Neuronal stem cell (in vitro differentiated cells): ENCODE measurements at places on chromosomes 2 and 18.

- DNase-seq = no peak
Measured at GRCh38 chr18:58691256-58691655, 20.0 kb downstream of the MALT1 start.

DNA sequence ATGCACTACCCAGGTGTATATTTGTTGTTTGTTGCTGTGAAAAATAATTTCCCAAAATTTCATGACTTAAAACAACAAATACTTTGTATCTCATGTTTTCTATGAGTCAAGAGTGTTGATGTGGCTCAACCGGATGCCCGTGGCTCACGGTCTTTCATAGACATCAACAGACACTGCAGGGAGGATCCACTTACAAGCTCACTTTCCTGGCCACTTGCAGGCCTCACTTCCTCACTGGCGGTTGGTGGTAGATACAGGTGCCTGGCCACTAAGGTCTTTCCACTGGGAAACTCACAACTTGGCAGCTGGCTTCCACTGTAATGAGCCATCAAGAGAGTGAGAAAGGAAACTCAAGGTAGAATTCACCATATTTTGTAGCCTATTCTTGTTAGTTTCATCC is 662.9 kb downstream of the IRS1 start:
- no peak for DNase-seq

DNA sequence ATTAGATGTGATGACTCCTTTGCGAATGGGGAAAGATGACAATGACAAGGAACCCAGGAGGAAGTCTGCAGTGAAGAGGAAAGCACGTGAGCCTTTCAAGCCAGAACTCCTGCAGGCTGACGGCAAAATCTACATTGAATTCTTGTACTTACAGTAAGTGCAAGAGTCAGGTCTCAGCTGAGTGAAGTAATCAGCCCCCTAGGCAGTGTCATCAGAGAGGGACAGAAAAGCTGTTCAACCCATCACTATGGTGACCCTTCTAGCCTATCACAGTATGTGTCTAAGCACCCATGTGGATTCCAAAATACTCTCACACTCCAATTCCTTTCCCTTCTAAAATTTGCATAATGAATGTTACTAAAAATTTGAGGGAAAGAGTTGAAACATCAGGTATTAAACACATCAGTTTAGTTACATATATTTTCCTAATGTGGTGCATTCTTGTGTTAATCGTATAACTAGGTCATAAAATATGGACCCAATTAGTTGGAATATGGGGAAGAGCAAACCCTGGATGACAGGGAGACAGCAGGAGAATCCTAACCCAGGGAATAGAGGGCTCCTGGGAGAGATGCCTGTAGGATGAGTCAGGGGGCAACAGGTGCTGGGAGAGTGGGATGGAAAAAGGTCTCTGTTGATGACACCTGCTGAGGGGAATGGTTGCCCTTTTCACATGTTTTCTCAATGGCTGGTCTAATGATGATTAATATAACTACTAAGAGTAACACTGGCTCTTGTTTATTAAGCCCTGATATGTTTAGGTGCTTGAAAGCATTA is 39.5 kb downstream of the VWC2L start:
- DNase-seq = no peak

DNA sequence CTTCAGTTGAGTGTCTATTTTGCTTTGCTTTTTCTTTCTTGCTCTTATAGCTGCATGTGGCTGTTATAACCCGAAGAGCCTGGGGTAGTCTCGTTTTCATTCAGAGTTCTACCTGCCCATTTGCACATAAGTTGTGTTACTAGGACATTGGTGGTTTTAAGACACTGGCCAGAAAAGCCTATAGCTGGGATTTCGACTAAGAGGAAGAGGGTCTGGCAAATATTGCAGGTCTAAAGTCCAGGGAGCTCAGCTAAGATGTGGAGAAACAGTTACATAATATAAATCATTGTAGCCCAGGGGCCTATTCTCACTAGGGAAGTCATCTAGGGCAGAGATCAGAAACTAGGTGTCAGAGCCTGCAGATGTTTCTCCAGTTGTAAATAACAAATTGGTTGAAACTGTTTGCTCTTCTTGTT is 120.8 kb downstream of the BABAM2 start:
- no peak for DNase-seq

DNA sequence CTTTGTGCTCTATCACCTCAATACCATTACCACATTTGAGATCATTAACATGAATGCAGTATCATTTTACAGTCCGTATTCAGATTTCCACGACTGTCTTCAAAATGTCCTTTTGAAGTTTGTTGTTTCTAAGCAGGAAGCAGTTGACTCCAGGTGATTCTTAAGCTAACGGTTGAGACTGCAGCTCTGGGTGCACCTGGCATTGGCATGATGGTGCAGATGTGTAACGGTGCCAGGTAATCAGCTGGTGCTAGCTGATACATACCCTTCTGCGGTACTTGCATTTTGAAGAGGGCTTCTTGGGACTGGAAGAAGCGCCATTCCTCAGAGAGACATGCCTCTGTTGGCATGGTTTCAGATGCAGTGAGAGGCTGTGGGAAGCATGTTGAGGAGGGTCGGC is 19.5 kb downstream of the SIGLEC15 start:
- no peak for DNase-seq

GRCh38 chr2:234366891-234367290 is 130.0 kb downstream of the ARL4C start:
- DNase-seq = no peak

DNA sequence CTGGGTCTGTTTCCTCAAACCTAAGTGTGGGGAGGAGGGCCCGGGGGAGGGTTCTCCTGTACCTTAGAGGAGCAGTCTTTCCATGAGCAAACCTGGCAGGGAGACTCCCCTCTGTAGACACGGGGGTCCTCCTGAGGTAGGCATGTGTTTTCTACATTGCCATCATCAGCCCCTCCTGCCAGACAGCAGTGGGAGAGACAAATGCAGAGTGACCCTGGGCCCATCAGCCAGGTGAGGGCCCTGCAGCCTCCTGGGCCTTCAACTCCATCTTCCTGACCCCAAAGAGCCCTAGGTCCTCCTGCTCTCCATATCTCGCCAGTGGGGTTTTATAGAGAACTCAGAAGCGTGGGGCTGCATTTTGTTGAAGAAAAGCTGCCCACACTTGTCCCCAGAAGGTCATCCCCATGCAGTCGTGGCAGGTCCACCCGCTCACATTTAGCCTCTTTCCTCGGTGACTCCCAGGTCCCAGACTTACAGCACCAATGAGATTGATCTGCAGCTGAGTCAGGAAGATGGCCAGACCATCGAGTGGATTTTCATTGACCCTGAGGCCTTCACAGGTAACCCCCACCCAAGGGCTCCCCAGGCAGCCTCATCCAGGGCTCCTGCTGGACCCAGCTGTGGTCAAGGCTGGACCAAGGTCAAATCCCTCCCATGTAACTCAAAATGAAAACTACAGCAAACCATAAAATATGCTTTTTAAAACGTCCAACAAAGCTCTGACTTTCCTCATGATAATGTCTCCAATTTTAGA is 2.6 kb downstream of the CHRNG start:
- DNase-seq = no peak

DNA sequence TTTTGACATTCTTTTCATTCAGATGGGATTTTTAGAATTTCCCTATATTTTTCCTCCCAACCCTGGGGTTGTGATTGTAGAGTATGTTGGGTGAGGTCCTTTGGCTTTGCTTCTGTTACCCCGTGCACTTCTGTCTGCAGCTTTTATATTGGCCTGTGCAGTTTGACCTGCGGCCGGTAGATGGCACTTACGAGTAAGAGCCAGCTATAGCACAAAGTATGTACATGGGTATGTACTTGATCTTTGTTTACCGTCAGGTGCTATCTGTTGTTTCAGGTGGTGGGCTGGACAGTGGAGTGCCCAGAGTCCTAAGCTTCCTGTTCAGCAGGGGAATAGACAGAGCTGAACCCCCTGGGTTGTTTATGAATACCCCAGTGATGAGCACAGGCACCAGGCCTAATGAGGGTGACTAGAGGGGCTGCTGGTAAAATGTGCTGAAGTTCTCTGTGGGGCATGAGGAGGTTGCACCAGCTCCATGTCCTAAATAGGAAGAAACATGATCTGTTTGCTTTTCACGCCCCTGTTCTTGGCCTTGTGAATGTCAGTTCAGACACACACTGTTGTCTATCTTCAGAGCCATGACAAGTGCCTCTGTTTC is 58.9 kb upstream of the THUMPD2 start:
- DNase-seq = no peak

- DNase-seq = peak; percentile 11
Measured at GRCh38 chr18:72869226-72870185, 1.7 kb upstream of the NETO1 start.

DNA sequence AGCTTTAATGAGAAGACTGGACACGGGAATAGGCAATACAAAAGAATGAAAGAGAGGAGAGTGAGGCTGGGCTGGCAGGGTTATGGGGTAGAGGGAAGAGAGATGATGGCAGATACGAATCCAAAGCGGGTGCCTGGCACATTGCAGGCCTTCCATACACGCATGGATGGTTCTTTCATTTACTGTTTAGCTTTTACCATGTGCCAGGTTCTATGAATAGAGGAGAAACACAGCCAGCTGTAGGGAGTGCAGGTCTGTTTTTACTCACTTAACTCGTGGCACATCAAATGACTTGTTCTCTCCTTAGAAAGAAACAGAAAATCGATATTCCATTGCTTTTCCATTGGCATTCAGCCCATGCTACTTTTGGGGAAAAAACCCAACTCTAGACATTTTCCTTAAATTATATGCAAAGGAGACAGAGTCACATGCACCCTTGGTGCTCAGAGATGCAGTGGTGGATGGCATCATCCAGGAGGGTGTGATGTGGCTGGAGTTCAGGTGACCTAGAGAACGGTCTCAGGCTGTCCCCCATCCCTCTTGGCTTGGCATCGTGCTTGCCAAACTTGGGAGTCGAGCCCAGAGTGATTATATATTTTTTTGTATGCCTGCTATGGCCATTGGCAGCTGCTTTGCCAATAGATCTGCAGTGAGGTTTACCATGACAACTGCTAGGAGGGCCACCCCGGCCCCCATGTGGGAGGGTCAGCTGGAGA is 6.2 kb downstream of the LTBP1 start:
- DNase-seq = no peak

DNA sequence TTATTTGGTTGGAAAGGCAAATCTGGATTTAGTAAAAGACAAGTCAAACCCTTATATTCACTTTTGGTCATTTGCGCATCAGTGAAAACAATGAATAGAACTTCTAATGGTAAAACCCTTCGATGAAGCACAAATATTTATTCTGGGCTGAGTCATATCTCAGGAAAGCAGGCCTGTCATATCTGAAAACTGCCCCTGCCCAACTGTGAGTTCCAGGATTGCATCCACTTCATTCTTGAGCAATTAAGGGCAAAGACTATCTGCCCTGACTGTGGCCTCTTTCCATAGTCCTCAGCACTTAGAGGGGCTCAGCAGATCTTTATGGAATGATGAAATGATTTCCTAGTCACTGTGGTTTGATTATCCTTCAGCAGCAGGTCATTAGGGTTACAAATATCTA is 795.2 kb upstream of the ID2 start:
- no peak for DNase-seq

- DNase-seq = no peak
Measured at GRCh38 chr2:134366359-134366758, 112.5 kb downstream of the MGAT5 start.

DNA sequence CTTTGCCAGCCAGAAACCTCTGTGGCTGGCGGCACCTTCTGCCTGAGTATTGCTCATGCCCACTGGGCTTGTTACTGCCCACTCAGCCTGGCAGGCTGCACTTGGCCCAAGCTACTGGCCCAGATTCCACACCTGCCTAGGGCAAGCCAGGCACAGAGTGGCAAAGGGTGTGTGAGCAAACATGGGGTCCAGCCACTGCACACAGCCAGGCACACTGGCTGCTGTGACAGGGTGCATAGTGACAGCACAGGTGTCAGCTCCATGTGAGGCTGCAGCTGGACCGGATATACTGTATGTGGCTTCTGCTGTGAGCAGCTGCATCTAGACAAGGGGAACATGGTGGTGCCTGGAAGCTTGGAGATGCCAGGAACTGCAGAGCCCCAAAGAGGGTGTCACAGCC is 113.9 kb downstream of the COPS8 start:
- DNase-seq = no peak

DNA sequence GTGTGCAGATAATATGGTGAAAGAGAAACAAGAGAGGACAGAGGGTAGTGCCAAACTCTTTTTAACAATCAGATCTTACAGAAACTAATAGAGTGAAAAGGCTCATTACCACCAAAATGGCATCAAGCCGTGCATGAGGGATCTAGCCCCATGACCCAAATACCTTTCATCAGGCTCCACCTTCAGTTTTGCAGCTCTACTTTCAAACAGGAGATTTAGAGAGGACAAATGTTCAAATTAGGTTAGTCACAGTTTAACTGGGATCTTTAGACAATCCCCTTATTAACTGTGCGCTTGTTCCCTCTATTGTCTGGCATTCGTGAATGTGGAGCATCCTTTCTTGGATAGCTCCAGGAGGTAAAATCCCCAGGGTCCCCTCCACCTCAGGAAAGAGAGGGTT is 1209.3 kb upstream of the CHAC2 start:
- peak; percentile 30 for DNase-seq

- no peak for DNase-seq
Measured at GRCh38 chr2:26052740-26053139, 18.9 kb downstream of the RAB10 start.

GRCh38 chr18:12791610-12792009 is 88.8 kb downstream of the PSMG2 start:
- no peak for DNase-seq

GRCh38 chr18:42394238-42394637 is 439.2 kb downstream of the PIK3C3 start:
- no peak for DNase-seq

GRCh38 chr2:132923787-132924186 is 253.8 kb upstream of the LYPD1 start:
- no peak for DNase-seq

DNA sequence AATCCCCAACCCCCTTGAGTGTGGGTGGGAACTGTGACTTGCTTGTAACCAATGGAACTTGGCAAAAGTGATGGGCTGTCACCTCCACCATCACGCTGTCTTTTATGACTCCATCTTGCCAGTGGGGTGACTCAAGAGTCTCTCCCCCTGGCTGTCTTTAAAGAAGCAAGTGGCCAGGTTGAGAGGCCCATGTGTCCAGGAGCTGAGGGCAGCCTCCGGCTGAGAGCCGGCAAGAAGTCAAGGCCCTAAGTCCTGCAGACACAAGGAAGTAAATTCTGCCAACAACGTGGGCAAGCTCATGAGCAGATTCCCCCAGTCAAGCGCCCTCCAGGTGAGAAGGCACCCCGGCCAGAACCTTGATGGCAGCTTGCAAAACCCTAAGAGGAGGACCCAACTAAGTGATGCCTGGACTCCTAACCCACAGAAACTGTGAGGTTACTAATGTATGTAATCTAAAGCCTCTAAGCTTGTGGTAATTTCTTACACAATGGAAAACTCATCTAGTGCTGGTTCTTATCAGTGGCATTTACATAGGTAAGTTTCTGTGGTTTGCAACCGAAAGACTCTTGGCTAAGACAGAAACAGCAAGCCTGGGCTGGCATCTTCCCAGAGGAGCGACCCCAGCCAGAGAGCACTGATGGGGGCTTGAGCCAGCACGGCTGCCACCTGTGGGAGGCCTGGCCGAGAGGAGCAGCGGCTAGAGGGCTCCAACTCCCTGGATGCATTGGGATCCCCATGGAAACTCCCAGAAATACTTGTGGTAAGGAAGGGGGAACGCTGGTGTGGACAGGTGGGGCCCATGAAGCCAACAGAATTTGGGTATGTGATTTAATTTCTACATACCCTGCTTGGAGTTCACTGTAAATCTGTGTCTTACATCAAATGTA is 49.3 kb downstream of the CIB4 start:
- DNase-seq = no peak

GRCh38 chr2:85804583-85804982 is 50.8 kb downstream of the ATOH8 start:
- DNase-seq = no peak

GRCh38 chr18:50853863-50854271 is 25.1 kb upstream of the ME2 start:
- no peak for DNase-seq
